B cell (primary cell): ENCODE measurements at places on chromosomes 12 and 14.

DNA sequence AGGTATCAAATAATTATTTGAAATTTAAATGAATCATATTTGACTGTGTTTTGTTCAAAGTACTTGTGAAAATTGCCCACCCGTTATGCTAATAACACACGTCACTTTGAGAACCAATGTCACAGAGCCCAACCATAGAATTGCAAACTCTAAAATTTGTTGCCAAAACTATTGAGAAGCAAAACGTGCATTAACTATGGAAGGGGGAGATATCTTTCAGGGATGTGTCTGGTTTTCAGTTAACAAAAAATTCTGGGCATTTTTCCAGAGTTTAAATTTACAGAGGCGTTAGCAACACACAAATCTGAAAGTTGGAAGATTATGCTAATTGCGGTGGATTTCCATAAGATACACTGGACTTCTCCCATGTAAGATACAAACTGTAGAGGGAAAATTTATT lies 371.8 kb upstream of the E2F7 start:
- H3K27me3 ChIP-seq = no peaks in the 10 kb centered on the region
- no peak for DNase-seq

DNA sequence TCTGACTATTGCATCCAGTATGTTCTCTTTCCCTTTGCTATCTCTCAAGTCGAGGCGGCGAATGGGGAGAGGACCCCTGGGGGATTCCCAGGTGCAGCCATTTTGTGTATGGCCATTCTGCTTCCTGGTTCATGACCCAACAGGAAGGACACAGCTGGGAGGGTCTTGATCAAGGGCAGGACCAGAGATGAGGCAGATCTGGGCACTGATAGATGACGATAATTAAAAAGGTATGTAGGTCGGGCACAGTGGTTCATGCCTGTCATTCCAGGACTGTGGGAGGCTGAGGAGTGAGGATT lies 73.9 kb downstream of the EID3 start:
- H3K27ac ChIP-seq = no peak overlapping the region
- H3K27me3 ChIP-seq = peaks cover 4% of the 10 kb centered on the region
- no peak for DNase-seq
- H3K4me3 ChIP-seq = no peak overlapping the region
- peaks cover 8% of the 10 kb centered on the region for H3K4me1 ChIP-seq

- H3K27me3 ChIP-seq = peaks cover 37% of the 10 kb centered on the region
- H3K4me1 ChIP-seq = peaks cover 7% of the 10 kb centered on the region
- H3K36me3 ChIP-seq = no peaks in the 10 kb centered on the region
- peak within 1 kb of the TSS; percentile 41 for H3K4me3 ChIP-seq
- H3K27ac ChIP-seq = no peak within 1 kb of the TSS
These were observed 50.3 kb downstream of the SNAPC1 start for GRCh38 chr14:61812347-61813095.

GRCh38 chr12:49187184-49187583 lies 1.7 kb downstream of the TUBA1A start:
- DNase-seq = peak; percentile 35
- peaks cover 12% of the 10 kb centered on the region for H3K4me1 ChIP-seq
- H3K4me3 ChIP-seq = peak overlapping the region; percentile 98
- H3K27ac ChIP-seq = no peak overlapping the region
- peaks cover 34% of the 10 kb centered on the region for H3K36me3 ChIP-seq

GRCh38 chr12:57488402-57489156 lies 711 bp downstream of the MARS1 start:
- H3K36me3 ChIP-seq = peaks cover 30% of the 10 kb centered on the region
- H3K4me3 ChIP-seq = peak overlapping the region; percentile 66
- no peak for DNase-seq
- peaks cover 22% of the 10 kb centered on the region for H3K4me1 ChIP-seq
- H3K27me3 ChIP-seq = no peaks in the 10 kb centered on the region

GRCh38 chr12:132554845-132555630 lies 55.3 kb downstream of the LRCOL1 start:
- no peak overlapping the region for H3K4me3 ChIP-seq
- H3K36me3 ChIP-seq = no peaks in the 10 kb centered on the region
- peak; percentile 48 for DNase-seq
- peaks cover 16% of the 10 kb centered on the region for H3K4me1 ChIP-seq

- peak overlapping the region; percentile 24 for H3K27ac ChIP-seq
- peaks cover 25% of the 10 kb centered on the region for H3K4me1 ChIP-seq
- no peaks in the 10 kb centered on the region for H3K27me3 ChIP-seq
These were observed 3.5 kb downstream of the CDKN1B start for GRCh38 chr12:12720672-12721161.

DNA sequence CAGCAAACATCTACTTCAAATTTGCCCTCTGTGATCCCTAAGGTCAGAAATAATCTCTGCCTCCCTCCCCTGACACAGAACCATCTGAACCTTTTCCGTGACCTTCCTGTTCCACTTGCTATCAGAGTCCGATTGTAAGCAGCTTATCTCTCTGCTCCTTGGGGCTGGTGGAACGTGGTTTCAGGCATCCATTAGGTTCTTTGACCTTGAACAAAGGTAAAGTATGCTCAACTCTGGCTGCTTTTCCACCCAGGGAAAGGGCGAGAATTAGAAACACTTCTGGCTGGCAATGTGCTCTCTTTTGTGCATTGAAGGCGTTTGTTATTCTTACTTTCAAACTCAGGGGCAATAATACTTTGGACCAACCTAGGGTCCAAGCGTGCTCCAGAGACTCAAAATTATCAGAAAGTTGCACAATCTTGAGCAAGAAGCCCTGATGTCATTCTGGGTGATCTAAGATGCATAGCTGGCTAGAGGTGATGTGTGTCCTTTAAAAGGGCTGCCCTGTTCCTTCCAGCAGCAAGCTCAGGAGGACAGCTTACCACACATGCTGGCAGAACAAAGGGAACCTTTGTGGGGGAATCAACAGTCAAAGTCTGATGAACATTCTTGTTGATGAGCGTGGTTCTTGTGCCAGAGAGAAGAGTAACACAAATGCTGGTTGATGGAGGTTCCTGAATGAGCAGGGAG lies 29.8 kb downstream of the ADGRD1 start:
- H3K27me3 ChIP-seq = no peaks in the 10 kb centered on the region
- H3K27ac ChIP-seq = no peak overlapping the region
- H3K4me1 ChIP-seq = peaks cover 40% of the 10 kb centered on the region
- no peaks in the 10 kb centered on the region for H3K36me3 ChIP-seq

DNA sequence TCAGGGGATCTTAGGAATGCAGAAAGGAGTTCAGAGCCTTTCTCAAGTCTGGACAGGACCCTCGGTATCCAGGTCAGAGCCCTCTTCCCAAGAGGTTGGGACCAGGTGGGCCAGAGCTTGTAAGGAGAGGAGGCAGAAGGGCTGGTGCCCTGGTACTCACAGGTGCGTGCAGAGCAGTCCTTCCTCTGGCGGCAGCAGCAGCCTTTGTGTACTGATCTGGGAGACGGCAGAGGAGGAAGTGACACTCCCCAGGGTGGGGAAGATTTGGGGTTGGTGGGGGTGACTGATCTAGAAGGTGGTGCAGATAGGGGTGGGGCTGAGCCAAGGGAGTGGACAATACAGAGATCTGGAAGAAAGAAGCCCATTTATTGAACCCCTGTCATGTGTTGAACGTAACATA lies at the start of gene ITGB7:
Gene ITGB7 (minus strand): TSS at position 210 of the 400 bp plus-strand sequence. CDS start 6,808 bp downstream, outside the sequence.
- H3K4me1 ChIP-seq = peaks cover 84% of the 10 kb centered on the region
- peak within 1 kb of the TSS; percentile 90 for H3K4me3 ChIP-seq
- H3K27ac ChIP-seq = peak within 1 kb of the TSS; percentile 91

GRCh38 chr14:21053184-21054122 lies 4.2 kb upstream of the RNASE8 start:
- DNase-seq = no peak
- H3K4me1 ChIP-seq = no peaks in the 10 kb centered on the region
- no peaks in the 10 kb centered on the region for H3K27me3 ChIP-seq
- H3K27ac ChIP-seq = no peak overlapping the region
- no peaks in the 10 kb centered on the region for H3K36me3 ChIP-seq

DNA sequence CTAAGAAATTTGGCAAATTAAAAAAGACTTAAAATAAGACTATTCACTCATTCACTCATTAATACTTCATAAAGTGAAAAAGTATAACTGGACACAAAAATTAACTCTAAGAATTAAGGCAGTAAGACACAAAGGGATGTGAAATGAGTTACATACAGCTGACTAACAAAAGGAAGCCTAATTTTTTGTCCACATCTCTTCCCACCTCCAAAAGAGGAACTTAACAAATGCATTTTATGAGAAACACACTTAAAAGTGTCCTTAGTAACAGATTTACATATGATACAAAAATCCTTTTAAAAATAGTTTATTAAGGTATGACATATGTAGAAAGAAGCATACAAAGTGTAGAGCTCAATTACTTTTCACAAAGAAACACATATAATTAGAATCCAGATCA lies 88.9 kb downstream of the NUMB start:
- H3K27ac ChIP-seq = no peak overlapping the region
- H3K4me3 ChIP-seq = no peak overlapping the region
- H3K36me3 ChIP-seq = peaks cover 6% of the 10 kb centered on the region
- H3K4me1 ChIP-seq = no peaks in the 10 kb centered on the region
- no peaks in the 10 kb centered on the region for H3K27me3 ChIP-seq

GRCh38 chr14:61837336-61838229 lies 75.4 kb downstream of the SNAPC1 start:
- H3K4me3 ChIP-seq = no peak overlapping the region
- no peaks in the 10 kb centered on the region for H3K4me1 ChIP-seq
- no peaks in the 10 kb centered on the region for H3K27me3 ChIP-seq

DNA sequence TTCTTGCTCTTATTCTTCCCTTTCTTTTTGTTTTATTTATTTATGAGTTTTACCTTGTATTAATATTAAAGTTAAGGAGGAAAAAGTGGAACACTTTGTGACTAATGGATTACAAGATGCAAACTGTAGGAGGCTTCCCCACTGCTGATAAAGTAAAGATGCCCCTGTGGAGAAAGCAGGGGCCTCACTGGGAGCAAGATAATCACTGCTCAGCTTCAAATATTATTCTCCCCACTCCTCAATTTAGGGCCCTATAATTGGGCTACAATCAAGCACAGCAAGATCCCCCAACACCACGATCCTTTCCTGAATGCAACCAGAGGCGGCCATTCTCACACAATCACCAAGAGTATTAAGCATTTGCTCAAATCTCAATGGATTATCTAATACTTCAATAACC lies 149.2 kb downstream of the SLC2A13 start:
- no peak overlapping the region for H3K27ac ChIP-seq
- no peak overlapping the region for H3K4me3 ChIP-seq
- H3K4me1 ChIP-seq = no peaks in the 10 kb centered on the region
- no peaks in the 10 kb centered on the region for H3K27me3 ChIP-seq

DNA sequence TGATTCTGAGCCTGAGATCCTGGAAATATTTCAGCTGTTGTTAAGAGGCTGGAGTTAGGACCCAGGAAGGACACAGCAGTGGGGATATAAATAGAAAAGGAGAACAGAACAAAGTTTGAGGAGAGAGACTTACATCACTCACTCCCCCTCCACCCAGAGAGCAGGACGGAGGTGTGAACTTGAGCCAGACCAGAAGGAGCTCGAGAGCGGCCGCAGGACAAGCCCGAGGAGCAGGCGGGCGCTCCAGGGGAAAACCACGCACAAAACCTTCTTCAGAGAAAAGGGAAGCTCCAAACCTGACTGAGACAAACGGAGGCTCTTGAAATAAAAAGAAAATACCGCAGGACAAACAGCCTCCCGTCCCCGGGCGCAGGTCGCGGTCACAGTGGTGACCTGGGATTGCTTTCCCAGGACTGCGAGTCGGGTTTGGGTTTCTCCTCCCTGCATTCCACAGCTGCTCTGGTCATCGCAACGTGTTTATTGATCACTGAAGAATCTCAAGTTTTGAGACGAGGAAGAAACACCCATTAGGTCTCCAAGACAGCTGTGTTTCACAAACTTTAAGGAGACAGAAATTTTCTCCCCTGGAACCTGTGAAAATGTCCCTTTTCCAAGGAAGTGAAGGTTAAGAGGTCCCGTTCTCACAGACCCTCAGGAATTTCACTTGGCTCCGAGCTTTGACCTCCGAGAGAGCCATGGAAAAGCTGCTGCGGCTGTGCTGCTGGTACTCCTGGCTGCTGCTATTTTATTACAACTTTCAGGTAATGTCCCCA lies at the start of gene ADGRD1:
Gene ADGRD1 (plus strand): TSS at position 137 of the 773 bp plus-strand sequence. CDS start 559 bp downstream, at position 696.
- no peak within 1 kb of the TSS for H3K4me3 ChIP-seq
- no peaks in the 10 kb centered on the region for H3K27me3 ChIP-seq
- H3K36me3 ChIP-seq = no peaks in the 10 kb centered on the region
- H3K4me1 ChIP-seq = peaks cover 17% of the 10 kb centered on the region
- no peak within 1 kb of the TSS for H3K27ac ChIP-seq
